ENCODE measurements at places on chromosomes 5 and 9. TPM values are rescaled to one million over a fixed set of nuclear protein-coding genes. Genes with fewer than 3 reads are reported as not detected.

DNA sequence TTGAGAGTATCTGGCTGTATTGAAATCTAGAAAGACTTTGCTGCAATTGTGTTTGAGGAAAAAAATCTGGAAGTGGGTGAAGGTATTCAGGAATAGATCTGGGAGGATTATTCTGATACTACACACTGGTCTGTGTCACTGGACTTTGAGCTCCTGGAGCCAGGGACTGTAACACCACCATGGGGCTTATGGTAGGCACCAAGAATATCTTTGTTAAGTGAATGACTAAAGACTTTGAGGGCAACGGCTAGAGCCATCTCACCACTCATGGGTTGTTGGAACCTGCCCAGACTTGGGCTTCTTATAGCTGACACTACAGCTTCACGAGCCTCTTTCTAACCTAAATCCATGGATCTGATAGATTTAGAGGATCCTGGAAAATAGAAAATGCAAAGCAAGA lies 10.2 kb downstream of the NFX1 start:
- DNase-seq = no peak

DNA sequence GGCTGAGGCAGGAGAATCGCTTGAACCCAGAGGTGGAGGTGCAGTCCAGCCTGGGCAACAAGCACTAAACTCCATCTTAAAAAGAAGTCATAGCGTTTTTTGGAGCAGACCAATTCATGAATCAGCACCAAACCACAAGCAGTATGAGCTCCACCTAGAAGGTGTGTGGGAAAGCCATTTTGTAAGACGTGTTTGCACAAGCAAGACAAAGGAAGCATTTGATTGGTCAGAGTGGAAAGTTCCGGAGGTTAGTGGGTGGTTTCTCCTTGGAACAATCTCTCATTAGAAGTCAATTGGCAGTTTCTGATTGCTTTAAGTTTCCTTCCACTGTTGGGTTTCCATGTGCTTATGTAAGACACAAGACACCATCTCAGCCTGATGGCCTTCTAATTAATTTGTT lies 5.0 kb downstream of the SRD5A1 start:
- no peak for DNase-seq

Gene CTSV
- total RNA-seq = not detected

DNA sequence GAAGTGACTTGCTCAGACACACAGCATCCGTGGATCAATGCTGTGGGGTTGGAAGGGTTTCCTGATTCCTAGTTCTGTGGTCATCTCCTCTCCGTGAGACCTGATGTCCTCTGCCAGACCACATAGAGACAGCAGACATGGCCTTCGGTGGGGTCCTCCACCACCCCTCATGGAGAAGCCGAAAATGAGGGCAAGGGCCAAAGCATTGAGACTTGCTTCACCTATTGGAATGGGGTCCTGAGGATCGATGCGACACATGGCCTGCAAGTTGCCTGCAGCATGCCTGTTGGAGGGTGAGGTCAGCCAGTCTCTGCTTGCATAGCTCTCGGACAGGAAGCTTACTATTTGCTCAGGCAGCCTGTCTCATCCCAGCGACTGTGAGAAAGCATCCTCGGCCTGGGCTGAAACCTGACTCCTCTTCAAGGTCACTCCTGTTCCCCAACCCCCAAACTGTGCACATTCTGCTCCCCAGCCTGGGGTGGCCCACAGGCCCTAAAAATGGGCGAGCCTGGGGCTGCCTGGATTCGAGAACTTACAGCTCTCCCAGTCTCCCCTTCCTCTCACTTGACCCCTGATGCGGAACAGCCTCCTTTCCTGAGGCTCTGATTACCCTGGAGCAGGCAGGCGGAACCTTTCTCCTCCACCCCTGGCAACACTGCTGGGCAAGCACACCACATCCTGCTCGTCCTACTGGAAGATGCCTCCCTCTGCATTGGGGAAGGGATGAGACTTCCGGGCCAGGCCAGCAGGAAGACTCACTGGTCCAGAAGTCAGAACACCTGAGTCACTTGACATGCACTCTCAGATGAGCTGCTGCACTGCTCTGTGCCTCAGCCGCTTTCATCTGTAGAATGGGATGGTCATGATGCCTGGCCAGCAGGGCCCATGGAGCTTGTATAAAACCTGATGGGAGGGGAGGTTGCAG lies 186.9 kb downstream of the RGS3 start:
- no peak for DNase-seq

DNA sequence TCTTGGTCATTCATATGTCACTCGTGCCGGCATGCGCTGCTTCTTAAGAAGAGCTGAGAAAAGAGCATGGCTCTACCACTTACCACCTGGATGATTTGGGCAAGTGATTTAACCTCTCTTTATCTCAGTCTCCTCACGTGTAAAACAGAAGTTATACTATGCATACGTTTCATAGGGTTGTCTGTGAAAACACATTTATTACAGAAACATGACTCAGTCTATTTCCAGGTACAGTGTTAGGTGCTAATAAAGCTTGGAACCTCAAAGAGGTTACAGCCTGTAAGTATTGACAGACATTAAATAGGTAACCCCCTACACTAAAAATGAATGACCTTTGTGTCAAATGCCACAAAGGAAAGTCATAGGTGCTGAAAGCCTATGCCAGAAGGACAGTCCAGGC lies 43.1 kb downstream of the MED27 start:
- DNase-seq = no peak

Gene IZUMO3
- not detected for total RNA-seq

DNA sequence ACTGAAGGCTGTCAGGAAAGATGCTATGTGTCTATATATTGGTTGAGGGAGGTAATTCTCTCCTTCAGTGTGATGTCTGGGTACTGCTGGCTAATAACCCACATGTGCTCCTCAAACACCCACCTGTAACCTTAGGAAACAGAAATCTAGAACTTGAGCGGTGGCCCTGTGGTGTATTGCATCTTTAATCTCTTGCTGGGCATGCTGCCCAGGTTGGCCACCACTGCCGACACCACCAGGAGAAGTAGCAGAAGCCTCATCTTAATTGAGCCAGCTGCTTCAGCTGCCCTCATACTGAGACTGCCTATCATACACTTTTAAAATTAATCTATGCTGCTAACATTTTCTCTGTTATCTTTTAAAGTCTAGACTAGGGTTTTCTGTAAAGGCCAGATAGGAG lies 103.5 kb upstream of the C5orf63 start:
- DNase-seq = no peak

Gene FOXI1
- total RNA-seq = 0.44 TPM

DNA sequence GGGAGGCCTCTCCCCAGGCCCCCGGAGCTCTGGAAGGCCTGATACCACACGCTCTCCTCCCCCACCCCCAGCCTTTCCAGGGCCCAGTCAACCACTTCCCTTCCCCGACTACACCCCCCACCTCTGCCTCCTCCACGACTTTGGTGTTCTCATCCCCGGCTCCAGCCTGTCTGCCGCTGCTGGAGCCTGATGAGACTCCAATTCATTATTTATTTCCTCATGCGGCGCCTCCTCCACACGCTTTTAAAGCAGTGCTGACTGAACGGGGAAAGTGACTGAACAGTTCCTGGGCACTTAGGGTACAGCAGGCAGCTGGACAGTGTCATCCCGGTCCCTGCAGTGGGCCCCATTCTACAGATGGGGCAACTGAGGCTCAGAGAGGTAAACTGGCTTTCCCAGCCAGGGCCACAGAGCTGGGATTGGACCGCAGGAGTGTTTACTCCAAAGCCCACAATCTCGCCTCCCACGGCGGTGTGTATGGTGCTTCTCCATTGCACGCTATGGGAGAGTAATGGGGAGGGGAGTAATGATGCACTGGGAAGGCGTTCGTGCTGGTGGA lies 15.9 kb upstream of the RPL26L1 start:
- DNase-seq = no peak

GRCh38 chr5:60586307-60586901 lies 113.6 kb downstream of the DEPDC1B start:
- no peak for DNase-seq

Gene RASGEF1C
- total RNA-seq = 9.3 TPM

GRCh38 chr5:150119421-150120061 lies 33.2 kb upstream of the CSF1R start:
- DNase-seq = no peak

- peak; percentile 66 for DNase-seq
These were observed 121.2 kb downstream of the CEMIP2 start for GRCh38 chr9:71647094-71647591.

- no peak for DNase-seq
These were observed 134.1 kb upstream of the IFNE start for GRCh38 chr9:21616082-21616778.

DNA sequence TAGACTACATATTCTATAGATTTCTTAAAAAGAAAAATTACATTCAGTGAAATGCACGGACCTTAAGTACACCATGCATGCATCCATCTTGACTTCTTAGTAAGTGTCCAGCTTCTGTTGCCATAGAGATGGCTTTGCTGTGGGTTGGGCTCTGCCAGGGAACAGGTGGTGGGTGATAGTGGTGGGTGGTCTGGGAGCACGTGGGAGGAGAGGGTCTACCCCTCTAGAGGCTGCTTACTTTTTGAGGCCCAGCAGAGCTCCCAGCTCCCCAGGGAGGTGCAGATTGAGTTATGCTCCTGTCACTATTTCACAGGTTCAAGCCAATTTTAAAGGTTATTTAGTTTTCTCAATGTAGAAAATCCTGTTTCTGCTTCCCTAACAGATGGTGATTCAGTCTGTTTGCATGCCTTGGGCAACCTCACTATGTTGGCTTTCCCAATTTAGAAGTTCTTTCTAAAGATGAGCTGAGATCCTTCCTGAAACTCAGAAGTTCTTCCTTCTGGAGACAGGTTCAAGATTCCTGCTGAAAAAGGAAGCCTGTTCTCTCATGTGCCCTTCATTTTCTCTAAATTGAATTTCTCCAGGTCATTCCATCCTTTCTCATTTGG lies 107.4 kb upstream of the LHFPL2 start:
- no peak for DNase-seq

Gene SPINK4
- total RNA-seq = not detected

Gene KLHL3
- total RNA-seq = 27.6 TPM

- DNase-seq = no peak
These were observed 13.3 kb upstream of the SEPTIN8 start for GRCh38 chr5:132790201-132790865.

DNA sequence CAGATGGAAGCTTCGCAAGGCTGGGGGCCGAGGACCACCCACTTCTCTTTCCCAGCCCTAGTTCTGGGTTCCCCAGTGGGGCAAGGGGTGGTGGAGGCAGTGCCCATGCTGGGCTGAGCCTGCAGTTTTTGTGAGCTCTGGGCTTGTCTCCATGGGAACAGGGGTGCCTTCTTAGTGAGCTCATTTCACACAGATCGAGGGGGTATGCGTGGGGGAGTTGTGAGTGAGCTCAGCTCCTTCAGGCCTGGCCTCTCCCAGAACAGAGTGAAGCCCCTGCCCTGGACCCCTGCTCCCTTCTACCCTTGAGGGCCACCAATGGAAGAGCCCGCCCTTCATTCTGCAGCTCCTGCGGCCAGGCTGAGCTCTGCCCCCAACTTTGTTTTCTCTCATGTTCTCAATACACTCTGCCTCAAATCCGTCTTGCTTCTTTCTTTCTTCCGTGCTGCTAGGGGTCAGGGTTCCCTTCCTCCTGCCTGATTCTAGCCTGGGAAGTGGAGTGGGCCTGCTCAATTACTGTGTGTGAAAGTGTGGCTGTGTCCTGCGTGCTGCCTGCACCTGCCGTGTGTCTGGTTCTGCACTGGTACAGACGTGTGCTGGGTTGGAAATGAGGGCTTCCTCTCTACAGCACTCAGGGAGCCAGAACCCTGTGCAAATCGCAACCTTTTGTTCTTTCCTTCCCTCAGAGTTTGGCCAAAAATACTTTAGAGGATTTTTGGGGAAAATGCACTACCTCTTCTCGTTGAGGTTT lies 9.0 kb upstream of the MYOZ3 start:
- DNase-seq = no peak

Gene LOX
- 44.3 TPM for total RNA-seq

- DNase-seq = no peak
These were observed 446.1 kb upstream of the CDH10 start for GRCh38 chr5:25090854-25091253.

DNA sequence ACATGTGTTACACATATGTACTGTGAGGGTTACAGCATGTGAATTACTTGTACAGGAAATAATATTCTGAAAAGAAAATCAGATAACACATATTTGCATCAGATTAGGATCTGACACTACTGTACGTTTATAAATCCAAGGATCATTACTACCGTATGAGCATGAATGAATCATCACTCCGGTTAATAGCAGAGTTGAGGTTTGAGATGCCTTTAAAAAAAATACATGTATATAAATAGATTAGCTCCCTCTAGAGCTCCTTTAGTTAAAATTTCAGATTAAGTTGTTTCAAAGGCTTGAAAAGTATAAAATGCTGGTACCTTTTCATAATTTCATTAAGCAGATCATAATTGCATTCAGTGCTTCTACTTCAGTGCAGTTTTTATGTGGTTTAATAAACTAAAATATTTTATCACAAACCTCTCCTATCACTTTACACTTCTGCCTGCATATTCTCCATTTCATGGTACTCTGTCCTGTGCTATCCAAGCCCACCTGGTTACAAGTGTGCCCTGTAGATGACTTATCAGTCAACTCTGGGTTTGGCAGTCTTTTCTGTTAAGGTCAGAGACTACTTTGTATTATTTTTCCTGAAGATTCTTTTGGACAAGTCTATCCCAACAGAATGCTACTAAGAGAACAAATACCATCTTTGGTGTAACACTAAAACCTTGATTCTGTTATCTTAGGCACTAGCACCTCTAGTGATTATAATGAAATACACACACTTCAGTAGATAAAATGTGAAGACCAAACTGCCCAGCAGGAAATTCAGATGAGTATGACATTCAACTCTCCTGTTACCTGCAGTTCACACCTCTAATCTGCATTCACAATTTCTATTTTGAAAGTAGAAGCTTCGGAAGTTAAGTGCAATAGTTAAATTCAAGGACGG lies 48.0 kb upstream of the POU5F2 start:
- no peak for DNase-seq

GRCh38 chr5:56989676-56990075 lies 37.8 kb upstream of the MIER3 start:
- no peak for DNase-seq

DNA sequence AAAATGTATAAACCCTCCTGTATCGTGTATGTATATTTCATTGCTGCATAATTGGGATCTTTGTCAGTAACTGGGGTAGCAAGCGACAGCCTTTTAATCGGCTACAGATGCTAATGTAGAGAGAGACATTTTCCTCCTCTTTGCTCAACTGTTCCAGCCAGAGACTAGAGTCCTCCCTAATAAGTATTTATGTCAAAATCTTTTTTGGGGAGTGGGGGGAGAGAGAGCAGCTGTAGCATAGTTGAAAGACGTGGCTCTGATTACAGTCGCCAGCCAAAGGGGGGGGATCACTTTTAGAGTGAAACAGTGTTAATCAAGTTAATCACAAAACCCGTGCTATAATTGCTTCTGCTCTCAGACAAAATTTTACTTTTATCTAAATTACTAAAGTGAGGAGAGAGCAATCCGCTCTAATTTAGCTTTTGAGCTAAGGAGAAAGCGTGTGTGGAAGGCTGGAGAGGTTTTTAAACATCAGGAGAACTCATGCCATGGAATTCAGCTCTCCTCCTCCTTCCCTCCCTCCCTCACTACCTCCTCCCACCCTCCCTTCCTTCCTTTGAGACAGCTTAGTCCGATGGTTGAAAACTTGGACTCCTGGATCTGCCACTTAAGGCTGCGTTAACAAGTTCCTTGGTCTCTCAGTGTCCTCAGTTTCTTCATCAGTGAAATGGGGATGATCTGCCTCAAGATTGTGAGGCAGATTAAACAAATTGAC lies 87.3 kb upstream of the ZNF618 start:
- DNase-seq = no peak

Measured in tibial nerve (tissue), 4 donors.